ENCODE measurements at places on chromosomes 3 and 15.

- no peak for DNase-seq
Observed at GRCh38 chr15:40953713-40954074, 423 bp downstream of the CHAC1 start.

- peak; percentile 51 for DNase-seq
Observed at GRCh38 chr3:153138276-153139210, 23.5 kb upstream of the RAP2B start.

DNA sequence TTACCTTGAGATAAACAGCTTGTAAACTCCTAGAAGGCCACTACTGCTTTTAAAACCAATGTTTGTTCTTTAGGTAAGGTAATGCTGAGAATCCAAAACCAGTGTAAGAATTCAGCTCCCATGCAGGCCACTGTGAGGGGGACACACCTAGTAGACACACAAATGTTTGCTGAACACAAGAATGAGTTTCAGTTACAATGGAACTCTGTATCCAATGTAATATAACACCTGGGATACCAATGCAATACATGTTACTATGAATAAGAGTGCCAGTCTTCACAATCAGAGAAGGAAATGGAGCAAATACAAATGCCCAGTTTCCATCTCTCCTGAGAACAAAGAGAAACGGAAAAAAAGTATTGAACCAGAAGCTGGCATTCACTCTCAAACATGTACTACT, 65.9 kb downstream of the IGF2BP2 start:
- DNase-seq: no peak

GRCh38 chr3:8539419-8539818, 37.8 kb downstream of the LMCD1 start:
- no peak for DNase-seq

- no peak for DNase-seq
Observed at GRCh38 chr15:74585191-74585590, 30.4 kb upstream of the CLK3 start.
